ENCODE measurements at places on chromosomes 12 and 14.

DNA sequence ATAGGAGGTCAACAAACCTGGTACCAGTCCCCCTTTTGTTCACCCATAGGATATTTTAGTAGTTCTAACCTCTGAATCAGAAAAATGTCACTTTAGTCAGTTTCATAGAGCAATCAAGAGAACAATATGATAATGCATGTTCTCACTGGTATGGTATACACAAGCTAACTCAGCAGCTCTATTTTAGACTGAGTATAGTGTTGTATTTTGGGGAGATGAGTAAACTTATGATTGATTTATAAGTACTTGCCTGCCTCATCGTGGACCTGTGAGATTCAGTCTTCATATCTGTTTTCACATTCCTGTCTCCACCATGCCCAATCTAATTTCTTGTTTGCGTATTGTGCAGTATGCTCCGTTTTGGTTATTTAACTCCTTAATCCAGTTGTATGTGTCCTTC lies 20.9 kb downstream of the COX16 start:
- DNase-seq: no peak

- peak; percentile 50 for DNase-seq
Measured at GRCh38 chr14:104977681-104978653, at the start of gene AHNAK2. Gene AHNAK2, minus strand, starts transcription at chr14:104978374. Its CDS starts 137 bp downstream, at chr14:104978237.

DNA sequence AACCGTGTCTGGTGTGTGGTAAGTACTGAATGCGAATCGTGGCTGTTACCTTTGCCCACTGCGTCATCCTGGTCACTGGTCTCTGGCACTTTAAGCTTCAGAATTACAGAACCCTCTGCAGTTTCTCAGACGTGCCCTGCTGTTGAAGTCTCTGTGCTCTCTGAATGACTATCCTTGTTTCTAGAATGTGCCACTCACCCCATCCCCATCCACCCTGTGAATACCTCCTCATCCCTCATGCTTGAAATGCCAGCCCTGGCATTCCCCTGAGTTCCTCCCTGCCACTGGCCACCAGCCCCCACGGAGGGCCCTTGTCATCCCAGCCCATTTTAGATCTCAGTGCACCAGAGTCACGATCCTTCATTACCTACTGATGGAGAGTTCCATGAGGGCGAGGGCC lies 21.3 kb downstream of the TPCN1 start:
- DNase-seq: no peak

DNA sequence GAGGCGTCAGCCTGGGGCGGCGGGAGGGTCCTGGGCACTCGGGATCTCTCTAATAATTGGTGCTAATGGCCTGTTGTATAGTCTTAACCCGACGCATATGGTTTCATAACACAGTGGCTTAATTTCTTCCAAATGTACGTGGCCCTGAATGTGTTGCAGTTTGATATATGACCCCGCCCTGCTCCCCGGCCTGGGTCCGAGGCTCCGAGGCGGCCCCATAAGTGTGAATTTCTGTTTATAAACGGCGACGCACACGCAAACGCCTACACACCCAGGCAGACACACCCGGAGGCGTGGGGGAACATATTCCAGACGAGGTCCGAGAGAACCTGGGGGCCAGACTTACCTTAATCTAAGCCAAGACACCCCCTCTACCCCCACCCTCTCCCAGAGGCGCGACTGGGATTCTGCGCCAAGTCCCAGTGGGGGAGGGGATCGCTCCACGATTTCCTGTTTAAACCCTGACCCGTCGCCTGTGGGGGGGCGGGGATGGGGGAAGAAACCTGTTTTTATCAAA lies 9.7 kb upstream of the HOXC6 start:
- peak; percentile 82 for DNase-seq

GRCh38 chr12:39329876-39330275 lies 113.0 kb downstream of the KIF21A start:
- no peak for DNase-seq

DNA sequence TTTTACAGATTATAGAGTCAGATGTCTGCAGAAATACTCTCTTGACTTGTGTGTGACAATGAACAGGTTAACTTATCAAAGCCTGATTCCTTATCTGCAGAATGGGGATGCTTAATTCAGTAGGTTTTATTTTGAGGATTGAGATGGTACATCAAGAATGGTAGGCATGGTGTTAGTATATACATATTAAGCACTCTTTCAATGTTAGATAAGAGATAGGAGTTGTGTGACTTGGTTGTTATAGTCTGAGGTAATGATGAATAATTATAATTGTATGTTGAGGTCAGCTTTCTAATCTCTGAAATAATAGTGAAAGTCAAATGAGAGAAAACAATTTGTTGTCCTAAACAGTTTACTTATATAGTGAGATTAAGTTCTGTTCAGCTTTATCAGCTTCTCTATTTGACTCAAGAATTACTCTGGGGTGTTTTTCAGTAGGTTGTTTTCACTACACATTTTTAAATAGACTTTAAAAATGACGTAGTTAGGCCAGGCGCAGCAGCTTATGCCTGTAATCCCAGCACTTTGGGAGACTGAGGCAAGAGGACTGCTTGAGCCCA lies 11.9 kb downstream of the PALS1 start:
- no peak for DNase-seq

DNA sequence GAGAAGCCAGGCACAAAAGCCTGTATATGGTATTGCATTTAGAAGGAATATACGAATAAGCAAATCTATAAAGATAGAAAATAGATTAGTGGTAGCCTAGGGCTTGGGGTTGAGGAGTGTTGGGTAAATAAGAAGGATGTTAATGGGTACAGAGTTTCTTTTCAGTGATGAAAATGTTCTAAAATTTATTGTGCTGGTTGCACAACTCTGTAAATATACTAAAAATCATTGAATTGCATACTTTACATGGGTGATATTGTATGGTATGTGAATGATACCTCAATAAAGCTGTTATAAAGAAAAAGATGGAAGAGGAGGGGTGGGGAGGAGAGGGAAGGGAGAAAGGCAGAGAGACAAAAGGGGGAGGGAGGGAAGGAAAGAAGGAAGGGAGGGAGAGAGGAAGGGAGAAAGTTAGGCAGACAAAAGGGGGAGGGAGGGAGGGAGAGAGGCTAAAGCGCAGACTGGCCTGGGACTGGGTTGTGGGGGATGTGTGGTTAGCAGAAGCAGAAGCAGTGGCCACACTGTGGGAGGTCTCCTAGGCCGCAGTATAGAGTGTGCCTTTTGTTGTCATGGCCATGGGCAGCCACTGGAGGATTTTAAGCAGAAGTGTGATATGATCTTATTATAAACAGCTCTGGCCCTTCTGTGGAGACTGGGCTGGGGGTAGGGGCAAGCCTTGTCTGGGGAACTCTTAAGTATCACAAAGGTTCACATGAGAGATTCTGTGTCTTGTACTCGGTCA lies 73.6 kb upstream of the ELK3 start:
- DNase-seq: no peak

GRCh38 chr14:73008501-73008900 lies 18.4 kb downstream of the ZFYVE1 start:
- DNase-seq: no peak

GRCh38 chr14:48973151-48973550 lies 613.0 kb downstream of the RPS29 start:
- no peak for DNase-seq

GRCh38 chr14:101893759-101894158 lies 70.6 kb upstream of the DYNC1H1 start:
- no peak for DNase-seq

- DNase-seq: no peak
Measured at GRCh38 chr12:19217446-19217845, 87.9 kb downstream of the PLEKHA5 start.

DNA sequence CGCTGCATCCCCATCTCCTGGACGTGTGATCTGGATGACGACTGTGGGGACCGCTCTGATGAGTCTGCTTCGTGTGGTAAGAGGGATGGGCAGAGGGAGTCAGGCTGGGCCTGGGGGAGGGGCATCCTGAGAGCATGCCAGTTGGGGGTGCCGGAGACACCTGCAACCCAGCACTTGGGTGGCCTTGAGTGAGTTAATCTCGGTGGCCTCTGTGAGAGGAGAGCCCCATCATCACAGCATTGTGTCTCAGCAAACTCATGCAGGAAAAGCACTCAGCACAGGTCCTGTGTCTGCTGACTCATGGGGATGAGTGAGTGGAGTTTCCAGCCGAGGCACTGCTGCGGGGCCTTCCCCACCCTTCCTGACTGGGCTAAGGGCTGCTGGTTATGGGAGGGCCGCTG lies 19.6 kb upstream of the LRP1-AS start:
- no peak for DNase-seq

DNA sequence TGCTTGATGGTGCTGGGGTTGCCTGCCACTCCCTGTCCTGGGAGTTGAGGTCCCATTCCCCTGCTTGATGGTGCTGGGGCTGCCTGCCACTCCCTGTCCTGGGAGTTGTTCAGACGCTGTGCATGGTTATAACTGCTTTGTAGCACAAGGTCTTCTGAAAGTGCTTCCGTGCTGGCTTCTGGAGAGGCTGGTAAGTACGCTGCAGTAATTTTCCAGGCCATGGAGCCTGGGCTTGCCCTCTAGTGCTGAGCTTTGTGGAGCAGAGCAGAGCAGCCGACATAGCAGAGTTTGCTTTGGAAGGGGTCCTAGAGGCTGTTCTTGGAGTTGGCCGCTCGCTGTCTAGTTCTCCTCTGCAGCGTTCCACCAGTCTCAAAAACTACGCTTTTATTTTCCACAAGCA lies 6.3 kb downstream of the B4GALNT3 start:
- no peak for DNase-seq

GRCh38 chr12:103273645-103274044 lies 222.1 kb downstream of the C12orf42 start:
- DNase-seq: peak; percentile 52

- no peak for DNase-seq
Measured at GRCh38 chr14:101736071-101736470, 25.4 kb upstream of the PPP2R5C start.

- DNase-seq: no peak
Measured at GRCh38 chr14:56814519-56814959, 4.3 kb upstream of the OTX2 start.

GRCh38 chr12:22722081-22722480 lies 97.1 kb downstream of the ETNK1 start:
- DNase-seq: no peak

DNA sequence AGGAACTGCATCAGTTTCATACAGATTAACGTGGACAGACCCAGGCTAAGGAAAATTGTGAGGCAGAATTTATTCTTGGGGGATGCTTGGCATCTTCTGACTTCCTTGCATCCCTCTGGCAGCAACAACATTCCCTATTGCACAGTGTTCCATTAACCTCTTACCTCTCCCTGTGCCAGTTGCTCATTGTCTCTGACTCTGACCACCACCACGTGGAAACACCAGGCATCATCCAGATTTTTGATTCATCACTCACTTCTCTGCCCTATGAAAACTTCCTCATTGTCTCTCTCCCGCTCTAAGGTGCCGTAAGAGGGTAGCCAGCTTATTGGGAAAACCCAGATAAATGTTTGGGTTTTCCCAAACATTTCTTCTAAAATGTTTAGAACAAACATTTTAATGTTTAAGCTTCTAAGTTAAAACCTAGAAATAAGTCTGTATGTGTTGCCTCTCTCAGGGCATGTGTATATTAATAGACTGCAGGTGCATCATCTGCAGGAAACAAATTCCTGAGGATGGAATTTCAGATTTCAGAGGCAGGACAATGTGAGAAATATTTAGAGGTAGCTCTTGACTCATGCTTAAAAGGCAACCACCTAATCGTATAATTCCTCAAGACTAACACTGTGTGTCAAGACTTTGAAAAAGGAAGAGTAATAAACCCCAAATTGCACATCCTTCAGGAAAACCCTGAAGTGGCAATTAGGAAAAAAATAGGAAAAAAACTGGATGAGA lies 64.5 kb upstream of the SLC35F4 start:
- DNase-seq: no peak

DNA sequence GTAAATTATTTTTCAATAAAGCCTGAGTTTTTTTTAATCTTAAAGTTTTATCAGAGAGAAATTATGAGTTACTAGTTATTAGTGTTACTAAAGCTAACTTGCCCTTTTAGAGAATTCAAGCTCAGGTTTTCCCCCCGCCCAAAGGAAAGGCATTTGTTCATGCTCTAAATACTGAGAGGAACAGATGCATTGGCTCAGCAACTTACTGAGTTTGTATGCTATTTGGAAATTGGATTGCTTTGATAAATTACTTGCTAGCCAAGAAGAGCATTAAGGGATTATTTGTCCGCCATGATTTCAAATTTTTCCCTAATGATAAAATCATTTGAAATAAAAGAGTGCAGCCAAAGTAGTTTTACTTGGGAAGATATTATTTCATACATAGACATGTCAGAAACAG lies 149.4 kb downstream of the METTL25 start:
- no peak for DNase-seq

All from NCI-H1417 (cell line).